Stimulated activated CD4-positive, alpha-beta T cell treated with anti-CD3 and anti-CD28 coated beads, Interleukin-4, amount 100 ng/mL, for 4 hours (primary cell): ENCODE measurements at places on chromosomes 11 and 22.

DNA sequence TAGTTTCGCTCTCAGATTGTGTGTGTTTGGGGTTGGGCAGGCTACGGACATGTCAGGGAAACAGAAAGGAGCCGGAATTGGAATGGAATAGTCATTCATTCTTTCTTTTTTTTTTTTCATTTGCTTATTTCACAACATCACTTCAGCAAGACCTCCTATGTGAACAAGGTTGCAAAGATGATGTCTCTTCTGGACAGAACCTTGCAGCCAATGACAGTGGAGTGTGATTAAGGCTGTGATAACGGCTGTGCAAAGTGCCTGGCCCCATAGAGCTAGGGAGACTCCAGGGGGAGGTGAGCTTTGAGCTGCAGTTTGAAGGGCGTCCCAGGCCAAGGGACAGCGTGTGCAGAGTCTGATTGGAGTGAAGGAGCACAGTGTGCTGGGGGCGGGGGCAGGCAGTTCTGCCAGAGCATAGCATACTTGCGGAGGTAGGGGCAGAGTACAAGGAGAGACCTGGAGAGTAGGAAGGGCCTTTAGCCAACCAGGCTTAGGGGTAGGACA, 3.4 kb downstream of the TIGD3 start:
- DNase-seq = no peak

- no peak for DNase-seq
Observed at GRCh38 chr22:27919942-27920755, 1.1 kb upstream of the PITPNB start.

- DNase-seq = no peak
Observed at GRCh38 chr11:12175694-12176241, 65.4 kb downstream of the MICAL2 start.

GRCh38 chr11:95661162-95661561, 128.4 kb downstream of the FAM76B start:
- no peak for DNase-seq

GRCh38 chr11:85123752-85124231, 503.4 kb downstream of the DLG2 start:
- no peak for DNase-seq

DNA sequence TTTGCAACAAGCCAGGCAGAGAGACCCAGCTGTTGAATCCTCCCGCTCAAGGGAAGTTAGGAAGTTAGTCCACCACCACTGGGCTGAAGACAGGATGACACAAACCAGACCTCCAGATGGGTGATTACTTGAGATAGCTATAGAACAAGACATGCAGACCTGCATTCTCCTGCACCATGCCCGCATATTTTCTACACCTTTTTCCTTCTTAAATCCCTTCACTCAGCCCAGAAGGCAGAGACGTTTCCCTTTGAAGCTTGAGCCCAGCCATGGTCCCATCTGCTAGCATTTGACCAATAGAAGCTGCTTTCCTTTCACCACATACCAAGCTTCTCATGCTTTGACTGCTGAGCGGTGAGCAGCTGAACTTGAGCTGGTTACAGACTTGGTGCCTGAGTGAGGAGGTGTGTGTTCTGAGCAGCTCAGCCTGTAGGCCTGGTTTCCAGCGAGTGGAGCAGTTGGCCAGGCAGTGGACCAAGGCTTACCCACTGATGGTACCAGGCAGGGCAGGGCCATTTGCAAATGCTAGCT, 29.2 kb upstream of the CBX6 start:
- no peak for DNase-seq

DNA sequence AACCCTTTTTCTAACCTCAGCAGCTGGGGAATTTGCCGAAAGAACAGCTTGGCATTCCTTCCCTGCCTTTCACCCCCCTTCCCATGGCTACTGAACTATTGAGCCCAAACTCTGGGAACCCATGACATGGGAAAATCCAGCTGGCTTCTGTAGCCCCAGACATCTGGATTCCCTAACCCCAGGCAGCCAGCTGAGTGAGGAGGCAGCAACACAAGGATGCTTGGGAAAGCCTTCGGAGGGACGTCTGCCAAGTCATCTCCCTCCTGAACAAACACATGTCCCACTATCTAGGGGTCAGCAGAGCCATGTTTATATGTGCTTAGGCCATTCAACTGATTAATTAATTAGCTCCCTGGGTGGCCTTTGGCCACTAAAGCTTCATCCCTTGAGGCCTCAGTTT, 21.6 kb downstream of the LRRC55 start:
- no peak for DNase-seq

DNA sequence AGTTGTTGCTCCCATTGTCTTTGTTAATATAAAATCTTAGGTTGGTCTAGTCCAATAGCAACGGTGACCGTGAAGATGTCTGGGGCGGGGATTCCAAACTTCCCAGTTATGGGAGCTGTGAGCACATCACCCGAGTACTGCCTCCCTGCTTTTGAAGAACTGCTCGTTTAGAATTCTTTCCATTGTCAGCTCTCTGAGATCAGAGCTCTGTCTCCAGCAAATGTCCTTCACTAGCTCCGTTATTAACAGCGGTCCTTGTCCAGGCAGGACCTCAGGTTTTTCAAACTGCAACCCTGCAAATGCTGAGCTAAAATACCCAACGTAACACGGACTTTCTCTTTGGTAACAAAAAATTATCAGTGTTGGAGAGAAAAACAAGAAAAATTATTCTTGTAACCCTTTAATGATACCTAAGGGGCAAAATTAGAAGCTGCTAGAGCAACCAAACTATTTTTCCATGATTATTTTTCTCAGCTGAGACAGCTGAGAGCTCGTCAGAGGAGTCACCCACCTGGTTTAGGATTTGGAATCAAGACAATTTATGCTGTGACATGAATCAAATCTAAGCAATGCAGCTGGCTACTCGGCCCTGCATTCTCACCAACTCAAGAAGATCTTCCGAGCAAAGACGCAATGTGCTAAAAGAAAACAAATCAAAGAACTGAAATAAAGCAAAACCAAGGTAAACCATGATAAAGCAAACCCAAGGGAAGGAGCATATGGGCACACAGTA, 15.1 kb upstream of the EFCAB6 start:
- DNase-seq = no peak
